Adrenal gland (tissue), 19 donors: ENCODE measurements at places on chromosomes 5 and 9. TPM values are rescaled to one million over a fixed set of nuclear protein-coding genes. Genes with fewer than 3 reads are reported as not detected.

GRCh38 chr9:115328228-115328627 is 210.3 kb upstream of the TNC start:
- DNase-seq = peak; percentile 26

DNA sequence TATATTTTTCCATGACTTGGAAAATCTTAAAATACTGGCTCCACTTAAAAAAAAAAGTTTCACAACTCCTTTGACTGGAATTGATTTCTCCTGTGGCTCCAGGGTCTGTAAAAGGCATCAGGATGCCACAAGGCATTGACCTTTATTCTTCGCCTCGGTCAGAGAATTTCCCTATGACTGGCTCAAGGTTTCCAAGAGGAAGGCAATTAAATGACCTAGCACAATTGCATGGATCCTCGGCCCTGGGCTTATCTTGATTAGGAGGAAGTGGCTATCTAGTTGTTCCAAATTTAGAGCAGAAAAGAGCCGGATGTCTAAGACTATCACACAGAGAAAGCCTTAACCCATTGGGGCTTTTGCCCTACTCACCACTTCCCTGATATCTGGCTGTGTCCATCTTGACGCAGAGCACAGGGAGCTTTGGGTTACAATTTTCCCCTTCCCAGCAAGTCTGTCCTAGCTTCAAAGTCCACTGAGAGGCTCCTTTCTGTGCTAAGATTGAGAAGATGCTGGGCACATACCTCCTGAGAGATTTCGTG is 56.9 kb upstream of the COL15A1 start:
- DNase-seq = peak; percentile 90

DNA sequence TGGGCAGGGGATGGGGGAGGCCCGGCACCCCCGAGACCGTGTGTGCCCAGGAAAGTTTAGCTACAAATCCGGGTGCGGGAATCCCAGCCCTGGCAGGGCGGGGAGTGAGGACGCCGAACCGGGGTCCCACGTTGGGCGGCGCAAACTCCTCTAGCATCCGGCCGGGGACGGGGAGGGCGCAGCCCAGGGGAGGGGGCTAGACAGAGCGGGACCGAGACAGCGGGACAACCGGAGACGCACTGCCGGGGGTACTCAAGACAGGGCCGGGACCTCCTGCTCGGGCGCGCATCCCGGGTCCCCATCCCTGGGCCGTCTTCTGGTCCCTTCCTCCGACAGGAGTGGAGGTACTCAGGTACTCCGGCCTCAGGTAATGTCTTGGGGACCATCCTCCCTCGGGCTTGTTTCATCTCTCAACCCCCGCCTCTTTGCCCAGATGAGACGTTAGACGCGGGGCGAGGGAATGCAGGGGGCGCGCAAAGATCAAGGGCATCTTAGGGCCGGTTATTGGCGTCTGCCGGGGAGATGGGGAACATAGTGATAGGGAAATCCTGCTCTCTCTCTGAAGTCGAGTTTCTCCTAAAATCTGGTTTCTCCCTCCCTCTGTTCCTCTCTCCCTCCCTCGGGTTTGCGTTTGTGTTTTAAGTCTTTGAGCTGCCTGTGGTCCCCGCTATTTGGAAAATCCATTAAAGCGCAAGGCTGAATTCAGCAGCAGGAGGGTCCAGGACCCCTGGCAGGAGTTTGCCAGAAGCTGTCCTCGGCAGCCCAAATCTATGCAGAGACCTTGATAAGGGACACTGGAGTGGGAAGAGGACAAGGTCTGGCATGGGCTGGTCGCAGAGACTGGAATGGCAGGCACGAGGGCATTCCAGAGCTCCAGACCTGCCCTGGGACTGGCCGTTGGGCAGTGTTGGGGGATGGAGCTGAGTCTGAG is 815 bp downstream of the PDZD2 start:
- no peak for DNase-seq

The PCDHA9 gene
- 0.35 TPM for total RNA-seq

- no peak for DNase-seq
Observed at GRCh38 chr9:8724284-8725018, 924.9 kb upstream of the DMAC1 start.

The DAB2 gene
- 108 TPM for total RNA-seq

The SEMA6A gene
- total RNA-seq = 113 TPM

DNA sequence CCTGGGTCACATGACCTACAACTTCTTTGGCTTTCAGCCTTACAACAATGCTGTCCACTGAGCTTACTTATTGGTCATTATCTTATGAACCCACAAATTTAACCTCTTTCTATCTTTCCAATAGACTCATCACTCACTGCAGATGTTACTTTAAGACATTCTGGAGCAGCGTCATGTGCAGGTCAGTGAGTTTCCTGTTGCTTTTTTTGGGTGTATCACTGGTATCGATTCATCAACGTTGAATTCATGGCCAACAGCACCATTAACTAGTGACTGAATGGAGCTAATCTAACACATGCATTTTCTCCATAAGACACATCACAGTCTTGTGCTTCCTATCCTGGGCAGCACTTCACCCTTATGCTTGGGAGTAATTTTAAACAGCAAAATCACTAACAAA is 672.6 kb upstream of the CDH18 start:
- no peak for DNase-seq

DNA sequence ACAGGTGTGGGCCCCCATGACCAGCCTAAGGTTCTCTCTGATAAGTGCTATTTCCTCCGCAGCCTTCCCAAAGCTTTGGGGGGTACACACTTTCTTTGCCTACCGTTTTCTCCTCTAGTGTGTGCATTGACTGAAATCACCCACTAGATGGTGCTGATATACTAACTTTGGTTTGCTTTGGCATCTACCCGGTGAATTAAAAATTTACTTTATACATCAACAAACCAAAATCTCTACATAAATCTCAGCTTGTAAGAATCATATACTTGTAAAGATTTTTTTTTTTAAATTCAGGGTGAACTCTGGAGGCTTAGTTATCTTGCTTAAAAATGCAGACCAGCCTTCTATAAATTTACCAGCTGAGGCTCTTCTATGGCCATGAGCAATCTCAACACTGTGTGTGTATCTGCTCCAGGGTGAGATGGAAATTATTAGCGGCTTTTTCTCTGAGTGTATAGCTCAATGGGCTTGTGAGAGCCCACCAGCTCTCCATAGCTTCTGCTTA is 475.7 kb upstream of the TNC start:
- no peak for DNase-seq

GRCh38 chr5:61289669-61290306 is 42.3 kb upstream of the ZSWIM6 start:
- DNase-seq = no peak

The DMRTA1 gene
- total RNA-seq = 0.10 TPM

- peak; percentile 34 for DNase-seq
Observed at GRCh38 chr9:114662081-114662989, 4.7 kb upstream of the TEX53 start.

DNA sequence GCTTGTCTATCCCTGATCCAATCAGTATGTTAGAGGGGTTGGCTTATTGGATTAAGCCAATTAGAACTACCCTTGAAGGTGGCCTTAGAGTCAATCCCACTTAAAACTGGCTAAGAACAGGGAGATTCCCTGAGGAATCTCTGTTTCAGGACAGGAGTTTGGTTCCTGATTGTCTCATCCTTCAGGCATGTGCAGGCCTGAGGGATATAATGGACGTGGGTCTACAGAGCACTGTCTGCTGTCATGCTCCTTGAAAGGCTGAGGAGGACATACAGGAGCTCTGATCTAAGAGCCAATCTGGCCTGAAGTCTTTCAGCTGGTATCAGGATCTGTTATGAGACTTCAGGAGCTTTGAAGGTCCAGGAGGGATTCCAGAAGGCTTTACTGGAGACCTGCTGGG is 36.2 kb upstream of the PRXL2C start:
- no peak for DNase-seq

The PCDHGA5 gene
- 1.5 TPM for total RNA-seq

GRCh38 chr9:113449376-113449775 is 14.2 kb upstream of the RGS3 start:
- DNase-seq = no peak

DNA sequence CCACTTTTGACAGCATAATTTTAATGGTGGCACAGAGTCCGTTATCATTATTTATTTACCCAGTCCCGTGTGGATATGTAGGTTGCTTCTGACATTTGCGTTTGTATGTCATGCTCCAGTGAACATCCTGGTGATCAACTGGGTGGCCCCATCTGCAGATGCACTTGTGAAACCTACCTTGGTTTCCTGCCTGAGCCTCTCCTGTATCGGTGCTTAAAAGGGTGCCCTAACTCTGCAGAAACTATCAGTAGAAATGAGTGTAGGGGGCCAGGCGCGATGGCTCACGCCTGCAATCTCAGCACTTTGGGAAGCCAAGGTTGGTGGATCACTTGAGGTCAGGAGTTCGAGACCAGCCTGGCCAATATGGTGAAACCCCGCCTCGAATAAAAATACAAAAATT is 92.1 kb upstream of the IER5L start:
- no peak for DNase-seq

- peak; percentile 21 for DNase-seq
Observed at GRCh38 chr9:135077497-135078200, 9.8 kb upstream of the OLFM1 start.

- no peak for DNase-seq
Observed at GRCh38 chr9:89236955-89237573, 58.4 kb upstream of the SHC3 start.

DNA sequence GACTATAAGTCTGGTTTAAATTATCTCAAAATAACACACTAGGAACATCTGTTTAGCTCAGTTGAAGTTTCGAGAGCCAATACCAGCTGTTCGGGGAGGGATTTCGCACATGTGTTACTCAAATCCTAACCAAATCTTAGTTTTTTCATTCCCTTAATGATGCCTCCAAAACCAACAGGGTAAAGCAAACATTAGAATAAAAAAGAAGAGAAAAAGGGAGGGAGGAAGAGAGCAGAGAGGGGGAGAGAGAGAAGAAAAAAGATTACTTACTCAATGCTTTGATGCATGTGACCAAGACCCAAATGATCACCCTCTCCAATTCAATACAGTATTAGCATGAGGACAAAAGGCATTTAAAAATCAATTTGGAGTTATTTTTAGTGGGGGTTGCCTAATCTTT is 86.0 kb upstream of the NR5A1 start:
- no peak for DNase-seq

The PDGFRB gene
- 82.7 TPM for total RNA-seq

The NDUFB6 gene
- total RNA-seq = 36.6 TPM

- no peak for DNase-seq
Observed at GRCh38 chr5:154476354-154477205, 1.4 kb downstream of the HAND1 start.

GRCh38 chr9:137227054-137227852 is at the start of gene RNF224:
Gene RNF224, plus strand, starts transcription at chr9:137227502. Its CDS starts 834 bp downstream, at chr9:137228336.
- peak; percentile 78 for DNase-seq

- DNase-seq = no peak
Observed at GRCh38 chr5:129716651-129717050, 31.2 kb upstream of the MINAR2 start.

The MTMR12 gene
- 25.9 TPM for total RNA-seq
